ENCODE measurements at places on chromosomes 7 and 10.

DNA sequence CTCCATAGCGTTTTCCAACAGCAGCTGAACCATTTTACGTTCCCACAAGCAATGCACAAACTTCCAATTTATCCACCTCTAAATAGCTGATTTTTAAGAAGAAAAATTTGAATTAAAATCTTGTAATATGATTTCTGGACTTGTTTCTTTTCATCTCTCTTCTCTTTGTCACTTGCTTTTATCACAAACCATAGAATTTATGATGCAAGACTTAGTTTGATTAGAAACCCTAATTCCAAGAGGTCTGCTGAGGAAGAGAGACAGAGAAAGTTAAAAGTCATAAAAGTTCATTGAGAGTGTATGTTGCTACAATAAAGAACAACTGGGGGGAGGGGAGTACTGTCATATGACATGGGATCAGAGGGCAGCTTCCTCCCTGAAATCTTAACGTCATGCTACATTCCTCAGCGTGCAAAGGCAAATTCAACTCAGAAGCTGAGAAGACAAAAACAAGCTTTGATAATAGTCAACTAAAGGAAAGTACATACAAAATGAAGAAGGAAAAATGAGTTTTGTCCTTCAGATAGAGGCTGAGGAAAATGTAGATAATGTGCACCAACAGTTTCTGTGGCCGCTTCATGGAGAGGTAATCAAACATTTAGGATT is 18.4 kb upstream of the CUBN start:
- no peak for DNase-seq

DNA sequence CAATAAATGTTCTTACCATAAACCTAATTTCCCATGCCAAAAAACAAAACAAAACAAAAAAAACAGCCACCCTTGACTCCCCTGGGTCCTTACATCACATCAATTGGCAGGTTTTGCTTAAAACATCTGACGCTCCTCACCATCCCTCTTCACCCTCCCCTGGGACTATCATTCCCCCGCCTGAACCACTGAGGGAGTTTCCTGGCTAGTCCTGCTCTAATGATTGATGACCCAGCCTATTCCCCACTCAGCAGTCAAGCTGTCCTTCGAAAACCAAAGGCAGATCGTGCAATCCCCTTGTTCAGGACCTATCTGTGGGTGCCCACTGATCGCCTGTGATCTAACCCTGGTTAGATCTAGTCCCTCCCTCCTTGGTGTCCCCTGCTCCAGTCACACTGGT is 11.2 kb upstream of the FRMPD2 start:
- no peak for DNase-seq

DNA sequence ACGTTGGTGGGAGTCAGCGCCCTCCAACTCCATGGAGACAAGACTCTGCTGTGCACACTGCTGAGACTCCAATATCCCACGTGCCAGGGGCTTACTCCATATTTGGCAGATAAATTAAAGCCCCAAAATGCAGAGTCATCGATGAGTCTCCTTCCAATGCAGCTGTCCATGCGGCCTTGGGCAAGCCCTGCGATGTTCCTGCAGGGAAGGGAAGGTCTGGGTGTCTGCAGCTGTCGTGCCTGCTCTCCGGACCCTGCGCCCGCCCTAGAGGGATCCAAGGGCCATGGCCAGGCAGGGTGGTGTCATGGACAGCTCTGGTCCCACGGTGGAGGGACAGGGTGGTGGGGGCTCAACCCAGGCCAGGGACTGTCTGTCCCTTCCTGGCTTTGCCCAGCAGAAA is 185.2 kb downstream of the PTPRN2 start:
- no peak for DNase-seq

- DNase-seq = no peak
Measured at GRCh38 chr7:3591219-3591618, 290.2 kb downstream of the SDK1 start.

DNA sequence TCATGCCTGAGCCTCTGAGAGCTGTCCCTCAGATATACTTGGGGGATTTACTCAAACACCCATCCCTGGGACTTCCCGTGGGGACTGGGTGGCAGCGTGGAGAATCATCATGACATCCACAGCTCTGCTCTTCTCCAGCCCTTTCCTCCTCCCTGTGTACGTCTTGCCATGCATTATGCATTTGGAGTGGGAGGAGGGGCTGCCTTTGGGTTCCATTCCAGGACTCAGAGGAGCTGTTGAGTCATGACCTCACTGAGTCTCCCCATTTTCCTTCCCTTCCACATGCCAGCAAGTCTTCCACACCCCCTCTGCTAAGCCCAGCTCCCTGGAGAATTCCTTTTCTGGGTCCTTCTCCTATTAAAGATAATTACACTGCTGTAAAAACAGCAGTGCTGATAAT is 480.7 kb downstream of the SORCS3 start:
- no peak for DNase-seq
